ENCODE measurements at places on chromosomes 13 and 19.

DNA sequence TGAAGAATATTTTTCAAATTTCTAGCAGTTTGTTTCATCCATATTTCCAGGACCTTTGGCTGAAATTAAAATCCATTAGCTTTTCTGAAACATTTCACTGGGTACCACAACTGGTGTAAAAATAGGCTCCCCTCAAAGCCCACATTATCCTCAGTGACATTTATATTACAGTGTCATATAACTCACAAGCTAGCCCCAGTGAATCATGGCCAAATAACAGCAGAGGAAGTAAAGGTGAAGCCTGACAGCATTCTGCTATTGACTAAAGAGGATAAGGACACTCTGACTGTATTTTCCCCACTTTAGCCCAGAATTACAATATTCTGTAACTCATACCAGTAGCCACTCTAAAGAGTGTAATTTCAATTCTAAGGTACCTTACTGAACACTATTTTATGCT lies 21.9 kb downstream of the KCTD12 start:
- no peak for DNase-seq

DNA sequence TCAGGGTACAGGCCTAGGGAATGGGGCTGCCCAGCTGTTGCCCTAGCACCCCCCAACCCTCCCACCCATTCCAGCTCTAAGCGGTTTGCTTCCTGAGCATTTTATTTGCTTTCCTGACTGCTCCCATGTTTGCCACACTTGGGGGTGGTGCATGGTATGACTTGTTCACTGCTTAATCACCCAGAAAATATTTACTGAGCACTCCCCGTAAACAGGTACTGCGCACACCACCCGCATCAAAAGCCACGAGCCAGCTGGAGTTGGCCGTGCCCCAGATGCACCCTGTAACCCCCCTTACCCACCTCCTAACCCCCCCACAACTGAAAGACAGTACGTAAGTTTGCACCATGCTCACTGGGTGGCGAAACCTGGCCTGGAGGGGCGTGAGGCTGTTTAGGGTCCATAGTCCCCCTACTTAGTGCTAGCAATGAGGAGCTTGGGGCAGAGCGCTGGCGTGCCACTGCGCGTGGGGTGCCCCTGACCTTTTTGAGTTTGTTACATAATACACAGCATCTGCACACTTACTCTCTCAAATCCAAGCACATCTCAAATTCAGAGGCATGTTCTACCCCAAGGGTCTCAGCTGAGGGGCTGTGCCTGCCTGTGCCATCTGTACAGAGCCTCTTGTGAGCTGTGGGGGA lies 29.8 kb downstream of the DPF1 start:
- DNase-seq: no peak

DNA sequence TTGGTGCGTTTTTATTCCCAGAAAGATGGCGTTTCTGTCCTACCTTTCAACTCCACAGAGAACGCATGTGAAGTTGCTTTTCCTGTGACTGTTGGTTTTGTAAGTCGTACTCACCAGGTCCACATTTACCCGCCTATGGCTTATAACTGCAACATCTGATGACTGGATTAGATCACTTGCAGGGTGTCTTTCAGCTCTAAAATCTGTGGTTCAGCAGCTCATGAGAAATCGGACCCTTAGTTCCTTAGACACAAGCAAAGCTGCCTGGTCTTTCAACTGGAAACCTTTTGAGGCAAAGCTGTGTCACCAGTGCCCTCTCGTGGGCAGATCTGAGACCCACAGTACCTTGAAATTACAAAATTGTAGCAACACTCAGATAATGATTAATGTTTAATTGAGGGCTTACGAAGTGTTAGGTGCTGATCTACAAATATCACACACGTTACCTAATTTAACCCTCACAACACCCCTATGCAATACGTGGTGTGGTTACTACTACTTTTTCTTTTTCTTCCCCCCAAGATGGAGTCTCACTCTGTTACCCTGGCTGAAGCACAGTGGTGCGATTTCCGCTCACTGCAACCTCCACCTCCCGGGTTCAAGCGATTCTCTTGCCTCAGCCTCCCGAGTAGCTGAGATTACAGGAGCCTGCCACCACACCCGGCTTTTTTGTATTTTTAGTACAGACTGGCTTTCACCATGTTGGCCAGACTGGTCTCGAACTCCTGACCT lies 65.4 kb downstream of the RUBCNL start:
- DNase-seq: peak; percentile 83

DNA sequence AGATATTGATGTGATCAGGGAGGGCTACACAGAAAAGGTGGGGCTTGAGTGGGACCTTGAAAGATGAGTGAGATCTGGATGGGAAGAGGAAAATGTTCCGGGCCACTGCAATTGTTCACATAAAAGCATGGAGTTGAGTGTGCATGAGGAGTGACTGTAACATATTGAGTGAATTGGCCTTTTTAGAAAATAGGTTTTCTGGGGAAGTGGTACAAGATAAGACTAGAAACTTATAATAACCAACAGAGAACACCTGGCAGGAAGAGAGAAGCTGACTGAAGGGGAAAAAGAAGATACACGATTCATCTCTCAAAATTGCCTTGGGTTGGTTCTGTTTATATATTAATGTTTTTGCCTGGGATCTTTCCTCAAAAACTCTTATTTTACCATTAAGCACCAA lies 32.2 kb downstream of the SLC10A2 start:
- DNase-seq: no peak

GRCh38 chr13:89490661-89491060 lies 1819.5 kb downstream of the SLITRK5 start:
- no peak for DNase-seq

- no peak for DNase-seq
Measured at GRCh38 chr13:41938918-41939317, 22.0 kb downstream of the VWA8 start.

DNA sequence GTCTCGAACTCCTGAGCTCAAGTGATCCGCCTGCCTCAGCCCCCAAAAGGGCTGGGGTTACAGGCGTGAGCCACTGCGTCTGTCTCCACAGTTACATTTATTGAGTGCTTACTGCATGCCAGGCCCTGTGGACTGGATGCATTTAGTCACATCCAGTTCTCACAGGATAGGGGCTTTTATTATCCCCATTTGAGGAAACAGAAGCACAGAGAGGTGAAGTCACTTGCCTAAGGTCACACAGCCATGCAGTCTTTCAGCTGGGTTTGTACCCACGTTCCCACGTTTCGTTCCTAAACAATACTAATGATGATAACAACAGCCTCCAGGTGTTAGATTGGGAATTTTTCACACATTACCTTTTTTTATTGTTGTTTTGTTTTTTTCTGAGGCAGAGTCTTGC lies 9.1 kb upstream of the EBI3 start:
- DNase-seq: no peak

- DNase-seq: no peak
Measured at GRCh38 chr13:51122868-51123566, 11.9 kb upstream of the C13orf42 start.

DNA sequence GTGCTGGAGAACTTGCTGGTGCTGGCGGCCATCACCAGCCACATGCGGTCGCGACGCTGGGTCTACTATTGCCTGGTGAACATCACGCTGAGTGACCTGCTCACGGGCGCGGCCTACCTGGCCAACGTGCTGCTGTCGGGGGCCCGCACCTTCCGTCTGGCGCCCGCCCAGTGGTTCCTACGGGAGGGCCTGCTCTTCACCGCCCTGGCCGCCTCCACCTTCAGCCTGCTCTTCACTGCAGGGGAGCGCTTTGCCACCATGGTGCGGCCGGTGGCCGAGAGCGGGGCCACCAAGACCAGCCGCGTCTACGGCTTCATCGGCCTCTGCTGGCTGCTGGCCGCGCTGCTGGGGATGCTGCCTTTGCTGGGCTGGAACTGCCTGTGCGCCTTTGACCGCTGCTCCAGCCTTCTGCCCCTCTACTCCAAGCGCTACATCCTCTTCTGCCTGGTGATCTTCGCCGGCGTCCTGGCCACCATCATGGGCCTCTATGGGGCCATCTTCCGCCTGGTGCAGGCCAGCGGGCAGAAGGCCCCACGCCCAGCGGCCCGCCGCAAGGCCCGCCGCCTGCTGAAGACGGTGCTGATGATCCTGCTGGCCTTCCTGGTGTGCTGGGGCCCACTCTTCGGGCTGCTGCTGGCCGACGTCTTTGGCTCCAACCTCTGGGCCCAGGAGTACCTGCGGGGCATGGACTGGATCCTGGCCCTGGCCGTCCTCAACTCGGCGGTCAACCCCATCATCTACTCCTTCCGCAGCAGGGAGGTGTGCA lies 587 bp downstream of the S1PR4 start:
- no peak for DNase-seq

DNA sequence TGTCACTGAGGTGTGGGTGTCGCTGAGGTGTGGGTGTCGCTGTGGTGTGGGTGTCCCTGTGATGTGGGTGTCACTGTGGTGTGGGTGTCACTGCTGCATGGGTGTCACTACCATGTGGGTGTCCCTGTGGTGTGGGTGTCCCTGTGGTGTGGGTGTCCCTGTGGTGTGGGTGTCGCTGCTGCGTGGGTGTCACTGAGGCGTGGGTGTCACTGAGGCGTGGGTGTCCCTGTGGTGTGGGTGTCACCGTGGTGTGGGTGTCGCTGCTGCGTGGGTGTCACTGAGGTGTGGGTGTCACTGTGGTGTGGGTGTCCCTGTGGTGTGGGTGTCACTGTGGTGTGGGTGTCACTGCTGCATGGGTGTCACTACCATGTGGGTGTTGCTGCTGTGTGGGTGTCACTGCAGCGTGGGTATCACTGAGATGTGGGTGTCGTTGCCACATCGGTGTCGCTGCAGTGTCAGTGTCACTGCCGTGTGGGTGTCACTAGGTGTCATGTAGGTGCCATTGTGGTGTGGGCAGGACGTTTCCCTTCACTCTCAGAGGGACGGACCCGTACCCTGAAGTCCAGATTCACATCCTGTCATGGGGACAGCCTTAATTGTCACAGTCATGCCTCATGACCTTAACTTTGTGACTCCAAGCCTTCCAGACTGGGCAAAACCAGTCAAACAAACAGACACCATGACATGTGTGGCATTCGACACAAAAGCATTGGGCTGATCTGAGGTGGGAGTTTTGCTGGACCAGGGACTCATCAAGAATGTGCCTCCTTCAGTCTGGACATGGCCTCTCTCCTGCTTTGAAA lies 12.7 kb upstream of the GAS6 start:
- no peak for DNase-seq

DNA sequence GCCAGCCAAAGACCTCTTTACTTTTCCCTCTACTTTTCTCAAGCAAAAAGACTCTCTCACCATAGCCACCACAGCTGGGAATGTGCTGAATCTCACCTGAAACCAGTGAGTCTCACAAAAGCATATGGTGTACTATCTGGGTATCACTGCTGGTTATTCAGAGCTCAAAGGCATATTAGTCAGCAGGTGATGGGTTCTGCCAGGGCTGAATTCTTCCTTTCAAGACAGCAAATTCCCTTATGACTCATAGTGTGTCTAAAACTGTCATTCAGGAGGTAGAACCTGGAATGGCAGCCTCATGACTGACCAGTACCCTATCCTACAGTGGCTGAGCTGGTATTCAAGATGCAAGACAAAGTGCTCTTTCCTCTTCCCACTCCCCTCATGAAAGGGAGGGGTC lies 2859.1 kb downstream of the PCDH9 start:
- DNase-seq: no peak

GRCh38 chr19:16113727-16114126 lies 2.0 kb downstream of the RAB8A start:
- peak; percentile 50 for DNase-seq

GRCh38 chr13:23770973-23771372 lies 118.2 kb downstream of the MIPEP start:
- DNase-seq: no peak

Data from Karpas-422 (cell line).